ENCODE measurements at places on chromosomes 5 and 9.
A peak's percentile ranks its signal among the peaks of the same experiment; 100 is the strongest.

DNA sequence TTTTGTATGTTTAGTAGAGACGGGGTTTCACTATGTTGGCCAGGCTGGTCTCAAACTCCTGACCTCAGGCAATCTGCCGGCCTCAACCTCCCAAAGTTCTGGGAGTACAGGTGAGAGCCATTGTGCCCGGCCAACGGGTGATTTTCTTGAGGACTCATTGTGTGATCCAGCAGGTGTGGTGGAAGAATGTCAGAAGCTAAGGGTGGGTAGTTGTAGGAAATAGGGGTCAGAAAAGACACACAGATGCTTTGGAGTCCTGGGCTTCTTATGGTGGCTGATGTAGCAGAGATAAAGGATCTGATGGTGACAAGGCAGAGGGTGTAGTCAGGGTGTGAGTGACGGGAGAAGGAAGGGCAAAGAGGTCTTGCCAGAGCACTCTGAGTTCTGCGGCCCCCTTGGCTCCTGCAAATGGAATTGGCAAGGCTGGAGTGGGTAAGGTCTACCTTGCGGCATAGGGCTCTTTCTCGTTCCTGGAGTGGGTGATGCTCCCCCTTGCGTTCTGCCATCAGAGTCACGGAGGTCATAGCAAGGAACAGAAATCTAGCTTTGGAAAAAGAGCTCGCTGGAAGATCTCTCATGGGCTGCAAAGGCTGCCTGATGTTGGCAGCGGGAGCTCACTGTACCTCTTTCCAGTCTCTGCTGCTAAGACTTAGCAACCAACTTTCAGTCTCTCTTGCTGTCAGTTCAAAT is 97.2 kb downstream of the SREK1 start:
- DNase-seq = no peak

- DNase-seq = no peak
Observed at GRCh38 chr9:111524731-111525055, 286 bp upstream of the ZNF483 start.

DNA sequence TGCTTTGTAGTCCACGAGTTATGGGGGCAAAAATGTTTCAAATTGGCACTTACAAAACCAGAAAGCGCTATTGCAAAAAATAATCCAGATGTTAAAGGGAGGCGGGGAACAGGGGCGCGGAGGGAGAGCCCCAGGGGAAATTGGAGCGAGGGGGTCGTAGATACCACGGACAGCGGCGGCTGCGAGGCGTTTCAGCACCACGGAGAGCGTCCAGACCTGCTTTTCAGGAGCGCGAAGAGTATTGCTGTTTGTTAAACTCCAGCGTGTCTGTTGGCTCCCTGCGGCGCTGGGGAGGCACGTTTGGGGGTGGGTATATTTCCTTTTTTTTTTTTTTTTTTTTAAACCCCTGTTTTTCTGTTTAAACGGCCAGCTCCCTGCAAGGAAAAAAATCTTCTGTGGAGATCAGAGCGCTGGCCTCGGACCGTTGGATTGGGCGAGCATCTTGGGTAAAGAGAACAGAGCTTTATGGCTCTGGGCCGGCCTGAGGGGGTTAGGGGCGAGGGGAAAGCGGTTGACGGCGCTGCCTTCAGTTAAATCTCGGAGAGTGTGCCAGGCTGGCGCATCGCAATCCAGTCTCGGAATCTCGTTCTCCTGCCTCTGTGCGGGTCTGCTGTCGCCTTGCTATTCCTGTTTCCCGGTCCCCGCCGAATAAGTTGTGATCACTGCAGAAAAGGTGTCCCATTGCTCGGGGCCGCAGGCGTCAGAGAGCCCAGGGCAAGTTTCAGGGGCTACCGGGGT is at the start of gene GLRA1:
TSS of gene GLRA1 (minus strand) at position 288 of the 738 bp plus-strand sequence. CDS start 302 bp downstream, outside the sequence.
- peak; percentile 43 for DNase-seq

GRCh38 chr5:7391814-7392692 is 3.9 kb upstream of the ADCY2 start:
- DNase-seq = no peak

- DNase-seq = no peak
Observed at GRCh38 chr9:76730801-76731200, 33.4 kb upstream of the PCA3 start.

DNA sequence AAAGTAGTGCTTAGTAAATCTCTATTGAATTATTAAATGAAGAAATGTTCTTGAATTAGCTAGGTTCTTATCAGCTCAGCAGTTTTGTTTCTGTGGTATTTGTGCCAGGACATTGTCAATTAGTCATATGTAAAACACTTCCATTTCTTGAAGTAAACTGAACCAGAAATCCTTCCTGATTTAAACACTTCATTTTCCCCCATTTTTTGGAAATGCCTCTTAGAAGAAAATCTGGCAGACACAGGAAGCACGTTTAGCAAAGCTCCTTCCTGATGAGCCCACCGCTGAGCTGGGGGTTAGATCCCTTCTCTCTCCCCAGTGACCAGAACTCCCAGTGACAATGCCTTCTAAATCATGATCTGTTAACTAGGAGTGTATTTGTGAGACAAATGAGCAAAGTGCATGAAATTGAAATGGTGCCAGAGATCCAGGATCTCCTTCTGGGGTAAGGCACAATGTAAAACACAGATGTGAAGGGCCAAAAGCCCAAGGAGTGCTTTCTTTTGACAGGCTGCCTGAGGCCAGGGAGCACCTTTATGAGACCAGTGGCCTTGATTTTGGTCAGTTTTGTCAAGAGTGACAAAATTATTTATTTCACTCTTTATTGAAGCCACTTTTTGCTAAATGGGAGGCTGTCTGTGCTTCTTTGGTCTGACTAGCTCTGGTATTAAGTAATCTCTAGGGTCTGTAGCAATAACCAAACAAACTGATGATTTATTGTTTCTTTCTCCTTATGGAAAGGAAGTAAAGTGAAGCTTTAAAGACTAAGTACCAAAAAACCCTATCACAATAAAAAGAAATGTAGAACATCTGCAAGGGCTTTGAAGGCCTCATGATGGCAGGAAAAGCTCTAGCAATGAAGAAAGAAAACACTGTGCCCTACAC is 25.5 kb upstream of the RUSC2 start:
- no peak for DNase-seq

GRCh38 chr5:98498028-98498427 is 275.4 kb upstream of the RGMB start:
- DNase-seq = no peak
